Karpas-422 (cell line): ENCODE measurements at places on chromosomes 3 and 15.

GRCh38 chr3:13620281-13620680 is 71.4 kb downstream of the FBLN2 start:
- no peak for DNase-seq

DNA sequence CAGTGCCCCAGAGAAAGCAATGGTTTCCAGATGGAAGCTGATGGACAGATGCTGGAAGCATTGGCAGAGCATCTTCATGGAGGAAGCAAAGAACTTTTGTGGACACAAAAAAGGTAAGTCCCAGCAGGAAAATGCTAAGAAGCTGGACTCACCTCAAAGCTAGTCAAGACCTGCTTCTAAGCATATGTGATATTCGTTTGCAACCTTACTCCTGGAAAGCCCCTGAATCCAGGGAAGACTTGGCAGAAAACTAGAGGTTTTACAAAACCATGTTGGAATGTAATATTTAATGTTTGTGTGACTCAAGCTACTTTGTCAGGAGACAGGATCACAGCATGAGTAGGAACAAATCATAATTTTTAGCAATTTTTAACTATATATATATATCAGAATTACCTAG is 288.2 kb downstream of the BCHE start:
- no peak for DNase-seq

- DNase-seq, result no peak
These were observed 103.6 kb downstream of the ALDH1A2 start for GRCh38 chr15:57961919-57962318.

DNA sequence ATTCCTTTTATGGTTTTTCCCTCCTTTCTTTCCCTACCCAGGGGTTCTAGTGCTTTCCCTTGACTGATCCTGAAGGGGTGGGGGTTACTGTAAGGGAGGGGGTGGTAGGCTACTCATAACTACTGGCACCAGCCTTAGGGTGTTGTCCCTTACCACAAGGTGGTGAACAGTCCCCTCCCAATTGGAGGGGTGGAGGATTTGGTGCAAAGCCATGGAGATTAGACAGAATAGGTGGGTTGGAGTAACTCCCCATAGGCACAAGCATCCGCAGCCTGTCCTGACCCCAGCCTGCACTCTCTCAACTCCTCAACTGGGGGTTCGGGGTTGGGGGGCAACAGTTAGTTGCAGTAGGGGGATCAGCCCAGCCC is 2.6 kb upstream of the HYAL2 start:
- DNase-seq, result no peak

- DNase-seq, result no peak
These were observed 543.2 kb upstream of the SGO1 start for GRCh38 chr3:20729185-20729584.

DNA sequence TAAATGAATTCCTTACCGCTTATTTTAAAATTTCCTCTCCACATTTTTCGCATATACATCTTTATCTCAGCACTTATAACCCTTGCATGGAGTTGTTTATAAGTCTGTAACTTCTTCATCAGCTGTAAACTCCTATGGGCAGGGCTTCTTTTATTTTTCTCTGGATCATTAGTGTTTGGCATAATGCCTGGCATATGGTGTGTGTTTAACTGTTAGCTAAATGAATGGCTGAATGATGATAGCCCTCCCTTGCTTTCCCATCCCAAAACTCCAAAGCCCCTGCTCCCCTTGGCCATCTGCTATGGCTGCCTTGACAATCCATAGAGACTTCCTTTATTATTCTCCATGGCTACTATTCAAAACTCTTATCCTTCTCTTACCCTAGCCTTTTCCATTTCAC is 48.1 kb upstream of the SEMA6D start:
- DNase-seq, result no peak

DNA sequence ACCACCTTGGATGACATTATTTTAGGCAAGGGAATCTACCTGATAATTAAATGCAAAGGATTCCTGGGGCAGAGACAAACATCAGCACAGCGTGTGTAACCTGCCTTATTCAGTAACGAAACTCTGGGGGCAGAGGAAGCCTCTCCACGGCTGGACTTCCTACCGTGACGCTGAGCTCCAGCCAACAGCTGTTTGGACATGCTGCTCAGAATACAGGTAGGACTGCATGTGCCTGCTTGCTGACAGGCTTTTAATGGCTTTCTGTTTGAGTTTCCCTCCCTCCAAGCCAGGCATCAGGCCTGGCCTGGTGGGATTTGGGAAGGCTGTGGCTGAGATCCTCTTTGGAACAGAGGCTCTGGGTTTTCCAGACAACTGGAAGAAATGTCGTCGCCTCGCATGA is 150.6 kb downstream of the ADAMTS17 start:
- DNase-seq, result no peak

DNA sequence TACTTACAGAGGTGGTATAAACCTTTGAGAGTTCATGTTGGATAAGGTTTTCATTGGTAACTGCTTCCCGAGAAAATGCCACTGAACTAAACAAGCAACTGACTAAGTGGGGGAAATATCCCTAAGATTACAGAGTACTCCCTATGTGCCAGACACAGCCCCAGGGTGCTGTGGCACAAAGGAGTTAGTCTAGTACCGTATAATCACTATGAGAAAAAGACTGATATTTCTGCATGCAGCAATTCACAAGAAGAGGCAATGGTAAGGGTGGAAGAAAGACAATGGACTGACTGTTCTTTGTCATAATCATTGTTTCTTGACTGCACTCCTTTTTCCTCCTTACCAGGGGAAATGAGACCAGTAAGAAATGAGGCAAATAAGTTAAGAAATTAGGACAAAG is 20.0 kb upstream of the SLC25A26 start:
- DNase-seq, result no peak

DNA sequence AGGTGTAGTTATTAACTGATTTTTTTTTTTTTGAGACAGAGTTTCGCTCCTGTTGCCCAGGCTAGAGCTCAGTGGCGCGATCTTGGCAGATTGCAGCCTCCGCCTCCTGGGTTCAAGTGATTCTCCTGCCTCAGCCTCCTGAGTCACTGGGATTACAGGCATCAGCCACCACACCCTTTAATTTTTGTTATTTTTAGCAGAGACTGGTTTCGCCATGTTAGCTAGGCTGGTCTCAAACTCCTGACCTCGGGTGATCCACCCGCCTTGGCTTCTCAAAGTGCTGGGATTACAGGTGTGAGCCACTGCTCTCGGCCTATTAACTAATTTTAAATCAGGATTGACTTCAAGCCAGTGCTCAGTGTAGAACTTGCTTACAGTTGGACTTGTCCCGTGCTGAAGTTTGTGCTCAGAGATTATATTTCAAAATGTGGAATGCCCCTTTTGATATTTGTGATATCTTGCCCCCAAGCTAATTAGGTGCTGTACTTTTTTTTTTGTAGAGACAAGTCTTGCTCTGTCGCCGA is 6.0 kb downstream of the SKIL start:
- no peak for DNase-seq

- DNase-seq, result no peak
These were observed 227.7 kb downstream of the ZNF621 start for GRCh38 chr3:40752492-40752891.
